Kidney capillary endothelial cell (primary cell): ENCODE measurements at places on chromosomes 5 and 9.

- no peak for DNase-seq
Observed at GRCh38 chr9:129547063-129547462, 73.8 kb downstream of the C9orf50 start.

DNA sequence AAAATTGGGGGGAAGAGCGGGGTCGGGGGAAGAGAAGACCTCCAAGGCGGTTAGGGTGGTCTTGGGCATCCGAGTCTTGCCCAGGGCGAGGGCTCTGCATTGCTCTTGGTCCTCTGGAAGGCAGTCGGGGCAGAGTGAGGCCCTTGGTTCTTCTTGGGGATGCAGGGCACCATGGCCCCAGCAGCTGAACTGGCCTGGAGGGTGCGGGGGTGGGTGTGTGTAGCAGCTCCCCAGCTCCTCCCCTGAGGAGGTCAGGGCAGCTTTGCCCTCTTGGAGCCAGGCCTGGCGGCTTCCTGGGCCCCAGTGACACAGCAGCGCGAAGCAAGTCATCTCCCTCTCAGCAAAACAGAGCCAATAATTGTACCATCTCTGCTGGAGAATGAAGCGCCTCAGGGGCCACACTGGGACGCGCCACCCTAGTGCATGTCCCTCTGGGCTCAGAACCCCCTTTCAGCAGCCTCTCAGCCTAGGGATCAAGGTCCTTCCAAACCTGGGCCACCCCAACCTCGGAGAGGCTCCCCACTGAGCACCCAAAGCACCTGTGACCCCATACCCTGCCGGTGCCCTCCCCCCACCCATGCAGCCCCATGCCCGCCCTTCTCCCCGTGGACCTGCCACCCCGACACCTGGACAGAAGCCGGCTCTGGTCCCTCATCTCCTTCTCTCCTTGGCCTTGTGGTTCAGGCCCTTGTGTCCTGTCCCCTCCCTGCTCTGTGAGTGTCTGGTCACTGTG, 10.4 kb upstream of the RXRA start:
- no peak for DNase-seq

- DNase-seq = no peak
Observed at GRCh38 chr5:16585041-16585667, 31.6 kb downstream of the RETREG1 start.

DNA sequence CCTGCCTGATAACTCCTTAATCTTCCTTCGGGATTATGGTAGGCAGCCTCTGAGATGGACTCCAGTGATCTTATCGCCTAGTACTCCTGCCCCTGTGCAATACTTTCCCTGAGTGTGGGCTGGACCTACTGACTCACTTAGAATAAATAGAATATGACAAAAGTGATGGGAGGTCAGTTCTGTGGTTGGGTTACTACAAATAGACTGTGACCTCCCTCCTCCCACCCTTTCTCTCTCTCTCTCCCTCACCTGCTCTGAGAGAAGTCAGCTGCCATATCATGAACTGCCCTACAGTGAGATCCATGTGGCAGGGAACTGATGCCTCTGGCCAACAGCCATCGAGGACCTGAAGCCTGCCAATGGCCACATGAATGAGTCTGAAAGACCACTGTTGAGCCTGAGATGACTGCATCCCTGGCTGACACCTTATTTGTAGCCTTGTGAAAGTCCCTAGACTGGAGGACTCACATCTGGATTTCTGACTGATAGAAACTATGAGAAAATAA, 31.7 kb downstream of the NRG2 start:
- no peak for DNase-seq

DNA sequence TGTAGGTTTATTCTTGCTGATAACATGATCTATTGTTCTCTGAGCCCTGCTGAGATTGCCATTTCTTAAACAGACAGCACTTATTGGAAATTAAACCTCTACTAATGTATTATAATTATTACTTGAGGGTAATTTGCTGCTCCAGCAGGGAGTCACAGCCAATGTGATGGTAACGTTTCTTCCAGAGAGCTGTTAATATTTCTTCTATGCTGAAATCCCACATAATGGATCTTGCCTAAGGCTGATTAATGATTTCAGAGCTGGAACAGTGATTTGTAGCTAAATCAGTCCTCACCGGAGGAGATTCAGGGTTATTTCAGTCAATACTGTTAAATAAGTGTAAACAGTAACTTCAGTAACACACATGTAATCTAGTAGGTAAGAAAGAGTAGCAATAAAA, 170.1 kb downstream of the CDH12 start:
- DNase-seq = no peak

- DNase-seq = no peak
Observed at GRCh38 chr9:34907044-34907443, 51.0 kb upstream of the PHF24 start.

DNA sequence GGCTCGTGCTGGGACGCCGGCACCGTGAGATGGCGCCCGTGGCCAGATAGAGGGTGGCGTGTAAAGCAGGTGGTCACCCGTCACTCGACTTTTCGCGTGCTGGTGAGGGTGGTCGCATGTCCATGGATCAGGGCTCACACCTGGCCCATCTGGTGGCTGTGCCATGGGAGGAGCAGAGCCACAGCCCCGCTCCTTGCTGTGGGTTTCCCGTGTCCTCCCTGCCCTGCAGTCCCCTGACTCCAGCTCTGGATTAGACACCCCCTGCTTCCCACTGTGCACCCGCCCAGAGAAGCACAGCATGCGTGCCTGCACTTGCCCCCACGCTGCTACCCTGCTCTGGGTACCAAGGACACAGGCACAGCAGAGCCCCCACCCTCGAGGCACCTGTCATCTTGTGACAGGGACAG, 1.8 kb upstream of the TMEM250 start:
- DNase-seq = no peak
